ENCODE measurements at places on chromosomes 2 and 18. TPM values are rescaled to one million over a fixed set of nuclear protein-coding genes. Genes with fewer than 3 reads are reported as not detected.

The TSPYL6 gene
- not detected for polyA plus RNA-seq

The LYPD1 gene
- polyA plus RNA-seq, result 0.83 TPM

The AQP4 gene
- polyA plus RNA-seq, result 2.0 TPM

The NOL4 gene
- not detected for polyA plus RNA-seq

The EN1 gene
- polyA plus RNA-seq, result not detected

The SOWAHC gene
- polyA plus RNA-seq, result 9.5 TPM

The LOXL3 gene
- polyA plus RNA-seq, result 8.5 TPM

- H3K4me3 ChIP-seq, result no peak overlapping the region
- H3K36me3 ChIP-seq, result no peaks in the 10 kb centered on the region
- H3K27ac ChIP-seq, result no peak overlapping the region
- no peaks in the 10 kb centered on the region for H3K27me3 ChIP-seq
- no peak for DNase-seq
These were observed 107.0 kb downstream of the BCL2L11 start for GRCh38 chr2:111227716-111228141.

- DNase-seq, result no peak
- H3K4me3 ChIP-seq, result no peak overlapping the region
- H3K27me3 ChIP-seq, result no peaks in the 10 kb centered on the region
- H3K4me1 ChIP-seq, result no peaks in the 10 kb centered on the region
- no peak overlapping the region for H3K27ac ChIP-seq
These were observed 84.4 kb downstream of the SESTD1 start for GRCh38 chr2:179180242-179180641.

GRCh38 chr2:130749641-130750040 is 5.7 kb upstream of the AMER3 start:
- H3K27me3 ChIP-seq, result no peaks in the 10 kb centered on the region
- H3K27ac ChIP-seq, result no peak overlapping the region
- no peak overlapping the region for H3K4me3 ChIP-seq
- no peak for DNase-seq
- no peaks in the 10 kb centered on the region for H3K36me3 ChIP-seq

DNA sequence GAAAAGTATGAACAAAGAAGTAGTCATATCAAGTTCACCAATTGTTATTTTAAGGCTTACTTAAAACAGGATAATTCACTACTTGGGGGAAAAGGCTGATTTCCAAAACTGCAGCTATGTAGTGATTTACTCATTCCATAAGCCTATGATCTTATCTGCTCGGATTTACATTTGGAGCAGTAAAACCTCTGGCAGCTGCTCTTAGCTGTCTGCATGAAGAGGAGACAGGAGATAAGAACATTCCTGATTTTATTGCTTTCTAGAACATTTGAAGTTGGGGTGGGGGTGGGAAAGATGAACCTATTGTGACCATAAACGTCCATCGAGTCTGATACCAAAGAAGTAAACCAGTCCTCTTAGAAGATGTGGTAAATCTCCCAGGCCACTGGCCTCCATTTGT is 120.9 kb downstream of the MMADHC start:
- H3K36me3 ChIP-seq, result no peaks in the 10 kb centered on the region
- H3K4me3 ChIP-seq, result no peak overlapping the region
- no peak for DNase-seq

DNA sequence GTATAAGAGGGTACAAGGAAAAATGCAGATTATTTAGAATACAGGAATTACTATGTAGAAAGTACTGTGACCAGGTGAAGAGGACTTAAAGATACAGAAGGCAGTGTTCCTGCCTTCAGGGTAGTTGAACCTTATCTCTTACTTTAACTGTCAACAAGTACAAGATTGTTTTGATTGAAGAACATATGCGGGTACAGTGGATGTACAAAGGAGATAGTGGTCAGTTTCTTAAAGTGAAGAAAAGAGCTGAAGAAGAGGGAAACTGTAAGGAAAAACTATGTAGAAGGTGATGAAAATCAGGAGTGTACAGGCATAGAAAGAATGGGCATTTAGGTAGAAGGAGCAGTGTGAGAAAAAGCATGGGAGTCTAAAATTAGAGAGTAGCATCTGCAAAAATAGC is 2.2 kb downstream of the RALBP1 start:
- peaks cover 4% of the 10 kb centered on the region for H3K4me1 ChIP-seq
- no peak for DNase-seq
- no peaks in the 10 kb centered on the region for H3K36me3 ChIP-seq

- H3K4me3 ChIP-seq, result no peak overlapping the region
- no peak overlapping the region for H3K27ac ChIP-seq
- DNase-seq, result no peak
- no peaks in the 10 kb centered on the region for H3K36me3 ChIP-seq
- H3K4me1 ChIP-seq, result no peaks in the 10 kb centered on the region
- no peaks in the 10 kb centered on the region for H3K27me3 ChIP-seq
These were observed 563.4 kb downstream of the LRRTM4 start for GRCh38 chr2:76958749-76959148.

DNA sequence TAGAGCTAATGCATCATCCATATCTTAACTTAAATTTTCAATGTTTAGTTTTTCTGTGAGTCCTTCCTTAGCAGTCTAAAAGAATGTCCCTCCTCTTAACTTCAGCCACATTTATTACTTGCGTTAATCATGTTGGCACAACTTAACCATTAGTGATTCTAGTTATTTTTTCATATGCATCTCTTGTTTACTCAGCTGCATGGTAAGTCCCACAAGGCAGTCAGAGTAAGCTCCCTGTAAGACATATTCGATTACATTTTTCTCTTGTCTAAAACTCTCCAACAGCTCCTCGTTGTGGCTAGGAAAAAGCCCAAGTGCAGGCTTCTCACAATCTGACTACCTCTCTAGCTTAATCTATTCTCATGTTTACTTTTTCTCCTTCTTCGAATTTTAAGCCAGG is 2045.3 kb upstream of the PIK3C3 start:
- no peaks in the 10 kb centered on the region for H3K27me3 ChIP-seq
- no peak overlapping the region for H3K27ac ChIP-seq
- H3K4me3 ChIP-seq, result no peak overlapping the region
- no peaks in the 10 kb centered on the region for H3K36me3 ChIP-seq

DNA sequence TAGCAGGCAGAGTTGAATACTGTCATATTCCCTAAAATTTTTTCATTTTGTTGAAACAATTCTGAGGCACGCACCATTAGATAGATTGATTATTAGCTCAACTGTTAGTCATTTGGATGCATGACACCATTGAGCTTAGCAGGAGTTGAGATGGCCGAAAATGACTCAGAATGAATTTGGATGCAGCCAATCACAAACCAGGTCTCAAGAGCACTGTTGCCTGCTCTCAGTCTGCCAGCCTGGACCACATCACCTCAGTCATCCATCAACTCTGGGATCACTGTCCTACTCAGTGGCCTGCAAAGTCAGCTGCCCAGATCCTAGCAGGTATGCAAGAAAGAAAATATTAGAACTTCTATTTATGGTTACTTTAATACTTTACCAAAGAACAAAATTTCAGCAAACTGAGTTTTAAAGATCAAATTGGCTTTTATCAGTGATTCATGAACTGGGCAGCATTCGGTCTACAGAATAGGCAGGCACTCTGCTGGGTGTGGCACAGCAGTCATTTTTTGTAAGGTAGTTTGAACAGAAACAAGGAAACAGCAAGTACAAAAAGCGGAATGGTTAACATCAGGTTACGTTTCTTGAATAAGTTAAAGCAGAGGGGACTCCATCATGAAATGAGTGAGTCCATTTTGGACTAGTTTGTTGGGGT is 152.7 kb upstream of the ARHGAP28 start:
- H3K27me3 ChIP-seq, result no peaks in the 10 kb centered on the region
- H3K36me3 ChIP-seq, result no peaks in the 10 kb centered on the region
- H3K4me1 ChIP-seq, result no peaks in the 10 kb centered on the region

DNA sequence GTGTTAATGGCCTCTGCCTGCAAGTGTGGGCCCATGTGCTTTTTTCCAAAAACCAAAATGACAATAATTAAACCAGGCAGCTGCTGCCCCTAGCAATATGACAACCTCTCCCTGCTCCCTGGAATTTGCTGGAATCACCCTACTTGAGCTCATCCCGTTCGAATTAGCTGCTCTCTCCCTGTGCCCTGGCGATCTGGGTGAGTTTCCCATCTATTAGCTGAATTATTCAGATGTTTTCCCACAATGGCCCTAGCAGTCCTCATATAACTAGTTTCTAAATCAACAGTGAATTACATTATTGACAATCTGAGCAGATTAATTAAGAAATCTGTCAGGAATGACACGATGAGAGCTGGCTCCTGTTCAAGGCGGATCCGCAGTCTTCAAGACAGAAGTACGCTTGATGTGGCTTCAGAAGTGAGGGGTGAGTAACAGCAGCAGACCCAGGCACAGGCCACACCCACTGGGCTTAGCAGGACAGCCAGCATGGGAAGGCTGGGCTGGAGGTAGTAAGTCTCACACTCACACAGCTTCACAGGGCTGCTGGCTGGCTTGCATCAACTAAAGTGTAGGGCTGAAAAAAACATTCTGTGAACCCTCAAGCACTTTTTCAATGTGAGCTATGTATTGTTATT is 366.2 kb upstream of the ID2 start:
- DNase-seq, result no peak
- no peak overlapping the region for H3K27ac ChIP-seq
- H3K36me3 ChIP-seq, result no peaks in the 10 kb centered on the region
- H3K27me3 ChIP-seq, result no peaks in the 10 kb centered on the region
- no peaks in the 10 kb centered on the region for H3K4me1 ChIP-seq
- H3K4me3 ChIP-seq, result no peak overlapping the region

- no peak for DNase-seq
- no peaks in the 10 kb centered on the region for H3K27me3 ChIP-seq
- no peak overlapping the region for H3K27ac ChIP-seq
These were observed 173.7 kb downstream of the CMPK2 start for GRCh38 chr2:6692056-6692455.

GRCh38 chr18:2854875-2855274 is 8.1 kb downstream of the EMILIN2 start:
- H3K36me3 ChIP-seq, result no peaks in the 10 kb centered on the region
- no peaks in the 10 kb centered on the region for H3K27me3 ChIP-seq
- H3K27ac ChIP-seq, result peak overlapping the region; percentile 71
- peaks cover 7% of the 10 kb centered on the region for H3K4me1 ChIP-seq
- no peak for DNase-seq
- H3K4me3 ChIP-seq, result no peak overlapping the region

DNA sequence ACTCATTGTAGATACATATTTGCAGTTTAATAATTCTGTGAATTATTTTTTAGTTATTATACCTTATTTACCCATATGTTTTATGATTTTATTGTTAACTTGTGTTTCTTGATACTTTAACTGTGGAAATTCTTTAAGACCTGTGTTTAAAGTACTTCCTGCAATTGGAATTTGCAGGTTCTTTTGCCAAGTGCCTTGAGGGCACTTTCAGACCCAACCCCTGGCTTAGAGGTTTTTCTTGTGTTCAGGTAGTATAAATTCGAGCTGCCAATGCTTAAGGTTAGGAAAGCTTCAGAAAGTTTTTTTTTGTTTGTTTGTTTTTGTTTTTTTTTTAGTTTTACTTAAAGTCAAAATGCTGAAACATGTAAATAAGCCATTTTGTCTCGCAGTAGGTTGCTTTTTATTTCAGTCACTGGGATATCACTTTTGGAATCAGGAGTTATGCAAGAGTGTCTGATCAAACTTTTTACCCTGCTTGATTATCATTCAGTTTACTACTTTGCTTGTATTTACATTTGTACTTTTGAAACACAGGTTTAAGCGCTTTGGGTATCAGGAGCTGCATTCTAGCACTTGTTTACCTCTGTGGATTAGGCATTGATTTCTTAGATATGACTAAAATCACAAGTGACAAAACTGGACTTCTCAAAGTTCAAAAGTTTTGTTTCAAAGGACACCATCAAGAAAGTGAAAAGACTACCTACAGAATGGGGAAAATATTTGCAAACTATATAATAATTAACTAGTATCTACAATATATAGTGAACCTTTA is 31.8 kb downstream of the TDRD15 start:
- H3K27ac ChIP-seq, result no peak overlapping the region
- no peaks in the 10 kb centered on the region for H3K27me3 ChIP-seq
- DNase-seq, result no peak
- no peaks in the 10 kb centered on the region for H3K36me3 ChIP-seq
- H3K4me3 ChIP-seq, result no peak overlapping the region

DNA sequence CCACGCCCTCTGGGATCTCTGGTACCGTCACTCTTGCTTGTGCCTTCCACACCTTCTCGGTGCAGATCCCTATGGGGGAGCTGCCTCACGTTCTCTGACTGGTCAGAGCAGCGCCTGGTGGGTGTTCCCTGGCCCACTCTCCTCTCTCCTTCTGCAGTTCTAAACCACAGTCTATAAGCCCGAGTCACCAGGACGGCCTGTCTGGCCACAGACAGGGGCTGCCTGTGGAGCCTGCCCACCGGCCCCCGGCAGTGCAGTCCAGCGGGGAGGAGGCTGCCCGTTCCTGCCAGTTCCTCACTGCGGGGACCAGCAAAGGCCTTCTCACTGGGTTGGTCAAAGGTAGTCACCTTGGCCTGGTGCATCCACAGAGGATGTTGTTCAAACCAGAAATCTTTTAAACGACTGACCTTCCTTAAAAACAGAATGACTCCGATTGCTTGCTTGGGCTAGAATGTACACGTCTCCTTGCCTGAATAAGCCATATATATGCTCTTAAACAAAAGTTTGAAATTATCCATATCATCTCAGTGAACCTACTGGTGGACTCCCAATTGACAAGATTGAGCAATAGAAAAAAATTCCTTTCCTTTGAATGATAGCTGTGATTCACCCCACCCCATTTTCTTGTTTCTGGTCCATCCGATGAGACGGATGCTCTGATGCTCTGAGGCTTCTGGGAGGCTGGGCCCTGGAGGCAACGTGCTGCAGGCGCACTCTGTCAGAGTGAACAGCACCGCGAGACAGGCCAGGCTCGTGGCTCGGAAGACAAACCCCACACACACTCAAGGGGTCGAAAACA is 61.2 kb downstream of the RALBP1 start:
- DNase-seq, result no peak
- H3K4me3 ChIP-seq, result no peak overlapping the region
- H3K27ac ChIP-seq, result no peak overlapping the region
- H3K4me1 ChIP-seq, result peaks cover 8% of the 10 kb centered on the region
- no peaks in the 10 kb centered on the region for H3K27me3 ChIP-seq

GRCh38 chr2:104531122-104531521 is 322.8 kb upstream of the POU3F3 start:
- no peak for DNase-seq
- H3K27ac ChIP-seq, result no peak overlapping the region
- no peak overlapping the region for H3K4me3 ChIP-seq
- H3K36me3 ChIP-seq, result no peaks in the 10 kb centered on the region
- no peaks in the 10 kb centered on the region for H3K4me1 ChIP-seq

DNA sequence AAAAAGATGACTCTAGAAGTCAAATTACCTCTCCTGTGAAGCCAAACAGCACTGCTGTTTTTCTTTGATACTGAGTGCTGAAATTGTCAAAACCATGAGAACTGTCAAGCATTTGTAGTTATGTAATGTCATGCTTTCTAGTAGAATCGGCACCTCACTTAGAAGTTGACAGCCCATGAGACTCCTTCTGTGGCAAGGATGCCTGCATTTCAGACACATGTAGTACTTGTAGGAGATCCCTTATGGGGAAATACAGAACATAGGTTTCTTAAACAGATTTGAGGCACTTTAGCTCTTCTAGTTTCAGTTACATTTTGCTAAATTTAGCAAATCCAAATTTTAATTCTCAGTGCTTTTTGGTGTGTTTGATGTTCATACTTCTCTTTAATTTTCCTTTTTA is 15.7 kb downstream of the ZNF407 start:
- no peak for DNase-seq
- no peaks in the 10 kb centered on the region for H3K27me3 ChIP-seq
- H3K4me3 ChIP-seq, result no peak overlapping the region
- peaks cover 2% of the 10 kb centered on the region for H3K4me1 ChIP-seq

- no peaks in the 10 kb centered on the region for H3K27me3 ChIP-seq
- DNase-seq, result no peak
- no peak overlapping the region for H3K27ac ChIP-seq
- H3K36me3 ChIP-seq, result no peaks in the 10 kb centered on the region
- peaks cover 3% of the 10 kb centered on the region for H3K4me1 ChIP-seq
These were observed 127.4 kb downstream of the ARHGEF4 start for GRCh38 chr2:130963849-130964793.

All from ovary (tissue), 10 donors.